HuH-7 (cell line): ENCODE measurements at places on chromosomes 1 and 21.

DNA sequence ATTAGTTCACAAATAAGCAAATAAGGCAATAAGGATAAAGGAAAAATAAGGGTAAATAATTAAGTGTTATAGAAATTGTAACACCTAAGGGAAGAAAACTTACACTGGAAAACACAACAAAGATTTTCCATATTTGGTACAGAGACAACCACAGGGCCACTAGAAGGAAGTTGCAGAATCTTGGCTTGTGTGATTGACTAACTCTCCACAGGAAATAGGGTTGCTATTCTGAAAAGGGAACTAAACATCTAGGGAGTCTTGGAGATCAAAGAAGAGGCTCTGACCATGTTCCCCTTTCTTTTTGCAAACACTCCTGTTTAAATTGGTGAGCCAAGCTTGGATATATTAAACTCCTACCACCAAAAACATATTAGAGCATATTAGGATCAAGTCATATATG lies 59.1 kb downstream of the APCS start:
- DNase-seq, result no peak

GRCh38 chr1:228085287-228085951 lies 2.9 kb downstream of the ARF1 start:
- no peak for DNase-seq

DNA sequence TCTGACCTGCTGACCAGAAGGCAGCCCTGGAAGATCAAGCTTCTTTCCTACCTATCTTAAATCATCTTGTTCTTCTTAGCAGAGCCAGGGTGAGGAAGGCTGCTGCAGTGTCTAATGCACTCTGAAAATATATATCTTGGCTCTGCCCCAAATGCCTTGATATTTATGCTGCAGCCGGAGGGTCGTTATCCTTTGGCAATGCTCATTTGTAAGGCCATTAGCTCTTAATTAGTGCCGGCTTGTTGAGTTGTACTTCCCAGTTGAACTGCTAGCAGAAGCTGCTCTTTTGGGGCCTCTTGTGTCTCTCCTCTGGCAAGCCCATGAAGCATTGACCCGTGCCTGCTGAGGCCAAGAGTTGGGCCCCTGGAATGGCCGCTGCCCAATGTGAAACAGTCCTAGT lies 4.2 kb upstream of the GNL2 start:
- DNase-seq, result no peak

DNA sequence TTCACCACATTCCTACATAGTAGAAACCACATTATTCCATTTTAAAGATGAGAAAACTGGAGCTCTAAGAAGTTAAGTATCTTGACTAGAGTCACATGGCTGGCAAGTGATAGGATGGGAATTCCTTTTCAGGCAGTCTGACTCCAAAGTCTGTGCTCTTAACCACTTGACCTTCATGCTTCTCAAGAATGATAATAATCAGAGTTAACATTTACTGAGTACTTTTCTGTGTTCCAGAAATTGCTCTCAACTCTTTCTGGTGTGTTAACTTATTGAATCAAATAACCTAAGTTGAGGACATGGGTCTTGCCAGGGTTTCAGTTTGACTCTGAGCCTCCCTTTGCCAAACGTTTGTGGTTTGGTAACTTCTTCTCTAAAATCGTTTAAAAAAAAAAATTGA lies 169.4 kb downstream of the RASAL2 start:
- DNase-seq, result no peak
